ENCODE measurements at places on chromosomes 3 and 15. TPM values are rescaled to one million over a fixed set of nuclear protein-coding genes. Genes with fewer than 3 reads are reported as not detected.

GRCh38 chr3:80993241-80993945, 768.1 kb downstream of the GBE1 start:
- no peak for DNase-seq

The TMEM108 gene
- total RNA-seq = 0.34 TPM

GRCh38 chr3:191901741-191902140, 440.8 kb downstream of the PYDC2 start:
- no peak for DNase-seq

The TMEM212 gene
- total RNA-seq = not detected

Data from Daoy (cell line).